ENCODE measurements at places on chromosomes 12 and 14. TPM values are rescaled to one million over a fixed set of nuclear protein-coding genes. Genes with fewer than 3 reads are reported as not detected.

Gene ZBTB42
- total RNA-seq, result 0.73 TPM

DNA sequence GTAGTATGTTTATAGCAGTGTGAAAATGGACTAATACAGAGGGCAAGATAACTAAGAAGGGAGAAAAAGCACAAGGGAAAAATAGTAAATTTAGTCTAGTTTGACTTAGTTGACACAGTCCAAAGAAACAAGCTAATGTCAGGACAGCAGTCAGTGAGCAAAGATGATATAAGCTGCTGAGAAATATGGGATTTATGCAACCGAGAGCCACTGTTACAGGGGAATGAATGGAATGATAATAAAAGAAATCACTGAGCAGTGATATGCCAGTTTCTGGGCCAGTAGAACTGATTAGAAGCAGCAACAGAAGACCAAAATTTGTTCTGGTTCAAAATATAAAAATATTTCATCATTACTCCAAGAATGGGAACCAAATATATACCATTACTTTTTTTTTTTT lies 60.1 kb downstream of the R3HDM2 start:
- DNase-seq, result no peak

DNA sequence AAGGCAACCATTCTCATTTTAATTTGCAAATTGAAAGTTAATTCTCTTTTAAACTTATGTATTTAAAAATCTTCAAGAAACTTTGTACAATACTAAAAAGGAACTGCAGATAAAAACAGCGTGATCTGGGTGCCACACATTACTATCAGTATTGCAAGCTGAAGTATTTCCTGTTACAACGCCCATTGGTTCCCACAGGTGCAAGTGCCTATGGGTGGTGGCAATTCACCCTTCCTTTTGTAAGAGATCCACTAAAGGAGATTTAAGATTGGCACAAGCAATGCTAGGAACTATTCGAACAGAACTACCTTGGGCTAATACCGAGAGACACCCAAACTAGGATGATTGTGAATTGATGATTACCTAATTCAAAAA lies 13.2 kb downstream of the TAOK3 start:
- DNase-seq, result no peak

DNA sequence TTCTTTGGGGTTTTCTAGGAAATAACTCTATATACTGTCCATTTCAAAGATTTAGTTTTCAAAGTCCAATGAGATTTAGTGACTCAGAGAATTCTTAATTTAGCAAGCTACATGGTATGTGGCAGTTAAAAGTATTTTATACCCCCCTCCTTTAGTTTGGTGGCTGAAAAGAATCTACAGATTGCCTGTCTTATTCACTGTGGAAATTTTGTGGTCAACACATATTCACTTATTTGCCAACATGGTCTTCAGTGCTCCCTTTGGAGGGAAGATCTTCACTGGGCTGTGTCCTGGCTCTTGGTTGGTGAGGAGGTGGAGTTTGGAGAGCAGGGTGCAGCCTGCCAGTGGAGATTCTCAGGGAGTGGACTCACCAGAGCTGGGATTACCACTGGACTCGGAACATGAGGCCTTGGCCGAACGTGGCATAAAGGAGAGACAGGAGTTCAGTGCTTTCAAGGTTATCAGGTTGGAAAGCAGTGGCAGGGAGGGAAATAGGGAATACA lies 39.8 kb downstream of the SAMD4A start:
- no peak for DNase-seq

- no peak for DNase-seq
These were observed 43.4 kb downstream of the TEAD4 start for GRCh38 chr12:3002646-3003045.

GRCh38 chr12:6840761-6841515 lies at the start of gene GNB3:
GNB3 (plus strand) TSS chr12:6840925; CDS start chr12:6841288, 363 bp downstream.
- no peak for DNase-seq

- DNase-seq, result no peak
These were observed 17.2 kb upstream of the TPCN1 start for GRCh38 chr12:113203852-113204760.

DNA sequence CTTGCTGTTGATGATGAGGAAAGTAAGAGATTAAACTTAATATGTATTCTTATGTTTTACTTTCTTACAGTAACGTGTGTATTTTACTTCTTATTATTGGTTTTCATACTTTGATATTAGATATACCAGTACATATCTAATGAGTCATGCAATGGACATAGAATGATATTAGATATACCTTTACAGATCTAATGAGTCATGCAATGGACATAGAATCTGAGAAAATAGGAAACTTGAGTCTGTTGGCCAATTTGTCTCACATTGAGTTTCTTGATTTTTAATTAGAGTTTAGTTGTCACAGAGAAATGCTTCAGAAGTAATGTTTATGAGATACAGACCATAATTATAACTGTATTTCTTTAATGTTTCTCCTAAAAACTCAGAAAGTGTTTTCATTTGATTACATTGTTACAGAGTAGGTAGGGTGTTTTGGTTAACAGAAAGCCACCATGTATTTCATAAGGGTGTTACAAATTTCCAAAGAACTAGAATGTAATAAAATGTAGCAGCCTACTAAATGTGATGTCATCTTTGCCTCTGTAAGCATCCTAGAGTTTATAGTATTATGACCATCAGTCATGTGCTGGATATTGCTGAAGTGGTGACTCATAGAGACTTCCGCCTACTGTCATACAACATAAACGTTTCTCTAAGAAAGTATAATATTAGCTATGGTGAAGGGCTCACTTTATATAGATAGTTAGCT lies 3.0 kb downstream of the GAS2L3 start:
- no peak for DNase-seq

DNA sequence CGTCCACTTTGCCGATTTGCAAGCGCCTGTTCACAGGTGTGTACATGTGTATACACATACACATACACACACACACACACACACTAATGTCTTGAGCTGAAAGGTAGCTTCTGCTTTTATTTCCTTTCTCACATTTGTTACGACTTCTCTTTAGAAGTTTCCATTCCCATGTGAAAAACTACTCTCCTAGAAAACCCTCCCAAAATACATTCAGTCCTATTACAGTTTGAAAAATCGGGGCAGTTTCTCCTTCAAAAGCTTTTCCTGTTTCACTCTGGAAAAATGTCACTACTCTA lies 3.9 kb downstream of the BLTP3B start:
- DNase-seq, result no peak

Data from cerebellum (tissue), 4 donors.